Activated CD4-positive, alpha-beta T cell treated with anti-CD3 and anti-CD28 coated beads for 36 hours (primary cell): ENCODE measurements at places on chromosomes 2 and 18.
A peak's percentile ranks its signal among the peaks of the same experiment; 100 is the strongest.

DNA sequence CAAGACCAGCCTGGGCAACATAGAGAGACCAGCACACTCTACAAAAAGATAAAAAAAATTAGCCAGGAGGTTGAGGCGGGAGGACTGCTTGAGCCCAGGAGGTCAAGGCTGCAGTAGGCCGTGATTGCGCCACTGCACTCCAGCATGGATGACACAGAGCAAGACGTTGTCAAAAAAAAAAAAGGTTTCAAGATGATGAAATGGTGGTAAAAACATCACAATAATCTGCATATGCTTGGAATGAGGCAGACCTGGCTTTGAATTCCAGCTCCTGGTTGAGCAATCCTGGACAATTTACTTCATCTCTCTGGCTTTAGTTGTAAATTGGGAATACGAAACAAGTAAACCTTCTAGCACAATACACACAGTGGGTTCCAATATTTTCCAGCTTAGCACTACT lies 24.1 kb downstream of the USP40 start:
- no peaks in the 10 kb centered on the region for H3K27me3 ChIP-seq
- no peaks in the 10 kb centered on the region for H3K4me1 ChIP-seq
- H3K27ac ChIP-seq, result no peak overlapping the region
- H3K4me3 ChIP-seq, result no peak overlapping the region
- peaks cover 7% of the 10 kb centered on the region for H3K36me3 ChIP-seq

- H3K27ac ChIP-seq, result no peak overlapping the region
- no peak overlapping the region for H3K4me3 ChIP-seq
- H3K27me3 ChIP-seq, result no peaks in the 10 kb centered on the region
- H3K36me3 ChIP-seq, result no peaks in the 10 kb centered on the region
Observed at GRCh38 chr2:196108604-196109003, 40.0 kb upstream of the DNAH7 start.

DNA sequence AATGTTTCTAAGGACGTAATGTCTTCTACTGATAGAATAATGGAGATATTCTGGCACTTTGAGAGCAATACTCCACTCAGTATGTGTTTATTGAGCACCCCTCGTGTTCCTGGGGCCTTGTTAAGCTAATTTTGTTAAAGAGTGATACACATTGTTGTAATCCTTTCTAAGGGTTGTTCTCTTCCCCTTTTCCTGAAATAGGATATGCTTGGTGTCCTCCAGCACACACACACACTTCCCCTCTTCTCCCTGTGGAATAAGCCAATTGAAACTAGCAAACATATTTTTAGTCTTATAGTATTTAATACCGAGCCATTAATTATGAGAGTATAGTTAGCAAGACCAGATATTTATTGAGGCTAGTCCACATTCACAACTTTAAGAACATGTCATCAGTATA lies 114.1 kb downstream of the CRIM1 start:
- H3K4me3 ChIP-seq, result no peak overlapping the region
- no peak for DNase-seq
- no peak overlapping the region for H3K27ac ChIP-seq
- no peaks in the 10 kb centered on the region for H3K4me1 ChIP-seq
- H3K36me3 ChIP-seq, result peaks cover under 1% of the 10 kb centered on the region
- no peaks in the 10 kb centered on the region for H3K27me3 ChIP-seq

GRCh38 chr18:33802955-33803354 lies 224.9 kb downstream of the ASXL3 start:
- DNase-seq, result no peak
- H3K27me3 ChIP-seq, result no peaks in the 10 kb centered on the region
- H3K27ac ChIP-seq, result no peak overlapping the region

DNA sequence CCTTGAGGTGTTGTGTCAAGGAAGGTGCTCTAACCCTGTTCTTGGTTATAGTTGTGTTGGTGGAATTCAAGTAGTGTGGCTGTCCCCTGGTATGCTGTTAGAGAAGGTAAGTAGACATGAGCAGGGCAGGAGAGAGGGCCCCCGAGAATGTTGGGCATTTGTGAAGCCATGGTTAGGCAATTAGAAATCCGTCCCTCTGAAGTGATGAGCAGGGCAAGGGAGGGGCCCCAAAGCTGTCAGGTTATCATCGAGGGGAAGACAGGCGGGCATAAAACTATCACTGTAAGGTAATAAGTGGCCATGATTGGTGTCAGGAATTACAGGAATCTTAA lies 5.2 kb downstream of the XRCC5 start:
- H3K27me3 ChIP-seq, result no peaks in the 10 kb centered on the region
- H3K4me3 ChIP-seq, result peak overlapping the region; percentile 79
- peaks cover 90% of the 10 kb centered on the region for H3K36me3 ChIP-seq
- no peak for DNase-seq
- H3K4me1 ChIP-seq, result peaks cover 89% of the 10 kb centered on the region

DNA sequence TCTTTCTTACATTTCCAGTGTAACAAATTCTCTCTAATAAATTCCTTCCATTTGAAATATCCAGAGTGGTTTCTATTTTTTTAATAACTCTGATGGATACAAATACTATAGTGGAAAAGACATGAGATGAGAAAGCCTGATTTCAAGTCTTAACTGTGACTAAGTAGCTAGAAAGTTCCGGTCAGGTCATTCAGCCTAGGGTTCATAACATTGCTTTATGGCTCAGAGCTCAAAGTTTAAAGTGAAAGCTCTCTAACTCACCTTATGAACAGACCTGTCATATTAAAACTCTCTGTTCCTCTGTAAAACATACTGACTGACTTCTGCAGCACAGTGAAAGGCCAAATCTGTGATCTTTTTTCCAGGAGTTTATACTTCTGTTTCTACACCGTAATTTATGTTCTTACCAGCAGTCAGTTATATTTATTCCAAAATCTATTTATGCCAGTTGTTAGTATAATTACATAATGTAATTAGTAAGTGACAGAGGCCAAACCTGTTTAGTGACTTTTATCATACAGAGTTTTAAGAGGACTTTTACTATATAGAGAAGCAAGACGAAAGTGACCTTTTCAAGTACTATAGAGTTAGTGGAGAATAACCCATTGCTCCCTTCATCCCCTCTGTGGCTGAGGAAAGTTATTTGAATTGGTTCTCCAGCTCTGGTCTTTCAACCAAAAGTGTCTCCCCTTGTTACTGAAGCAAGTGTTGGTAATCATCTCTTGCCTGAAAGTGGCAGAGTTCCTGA lies 118.8 kb upstream of the PDE1A start:
- H3K4me3 ChIP-seq, result no peak overlapping the region
- H3K27ac ChIP-seq, result no peak overlapping the region

GRCh38 chr2:216700088-216700567 lies 4.8 kb upstream of the IGFBP5 start:
- peaks cover 29% of the 10 kb centered on the region for H3K27me3 ChIP-seq
- H3K4me1 ChIP-seq, result no peaks in the 10 kb centered on the region
- H3K27ac ChIP-seq, result no peak overlapping the region
- DNase-seq, result no peak
- H3K36me3 ChIP-seq, result no peaks in the 10 kb centered on the region

- H3K4me1 ChIP-seq, result peaks cover 41% of the 10 kb centered on the region
- no peak overlapping the region for H3K4me3 ChIP-seq
- peak; percentile 73 for DNase-seq
- H3K36me3 ChIP-seq, result peaks cover 23% of the 10 kb centered on the region
- H3K27me3 ChIP-seq, result no peaks in the 10 kb centered on the region
Observed at GRCh38 chr2:239339726-239340601, 60.9 kb downstream of the HDAC4 start.

GRCh38 chr2:101387151-101387834 lies at the start of gene CREG2:
Gene CREG2 (minus strand): TSS chr2:101387503. CDS start chr2:101387457, 46 bp downstream.
- peaks cover 6% of the 10 kb centered on the region for H3K4me1 ChIP-seq
- no peaks in the 10 kb centered on the region for H3K36me3 ChIP-seq
- H3K27ac ChIP-seq, result no peak within 1 kb of the TSS
- peak; percentile 81 for DNase-seq

- no peak for DNase-seq
- H3K36me3 ChIP-seq, result peaks cover 8% of the 10 kb centered on the region
- no peaks in the 10 kb centered on the region for H3K27me3 ChIP-seq
- H3K4me3 ChIP-seq, result no peak overlapping the region
- H3K27ac ChIP-seq, result no peak overlapping the region
- peaks cover 9% of the 10 kb centered on the region for H3K4me1 ChIP-seq
Observed at GRCh38 chr2:28311660-28312249, 80.9 kb upstream of the FOSL2 start.

DNA sequence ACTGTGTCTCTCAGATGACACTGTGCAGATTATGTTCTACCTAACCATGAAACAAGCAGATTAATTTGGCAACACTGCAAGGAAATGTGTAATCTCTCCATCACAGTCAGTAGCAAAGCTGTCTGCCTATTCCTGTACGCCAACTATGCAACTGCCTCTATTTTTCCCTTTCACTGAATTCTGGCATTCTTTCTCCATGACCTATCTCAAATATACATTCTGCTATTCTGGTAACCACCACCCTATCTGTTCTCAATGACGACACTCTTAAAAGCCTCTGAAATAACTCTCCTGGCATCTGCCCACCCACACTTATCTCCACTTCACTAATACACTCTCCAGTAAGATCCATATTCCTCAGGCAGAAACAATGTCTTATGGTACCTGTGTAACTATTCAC lies 78.7 kb downstream of the ABCA12 start:
- no peak overlapping the region for H3K27ac ChIP-seq
- H3K36me3 ChIP-seq, result no peaks in the 10 kb centered on the region
- DNase-seq, result no peak
- H3K4me1 ChIP-seq, result no peaks in the 10 kb centered on the region
- no peak overlapping the region for H3K4me3 ChIP-seq

DNA sequence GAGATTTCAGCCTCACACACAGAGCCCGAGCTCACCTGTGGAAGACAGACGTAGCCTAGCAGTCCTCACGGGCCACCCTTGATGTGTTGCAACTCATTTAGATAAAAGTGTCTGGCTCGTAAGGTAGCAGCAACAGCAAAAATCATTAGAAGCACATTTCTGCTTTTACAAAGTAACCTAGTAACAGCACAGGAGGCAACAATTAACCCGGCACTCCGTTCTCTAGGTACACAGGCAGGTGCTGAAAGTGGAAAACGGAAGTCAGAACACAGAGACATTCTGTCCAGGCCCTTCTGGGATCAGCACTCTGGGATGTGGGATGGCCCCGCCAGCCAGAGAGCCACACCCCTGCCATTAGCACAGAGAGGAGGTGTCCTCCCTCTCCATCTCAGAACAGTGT lies 99.3 kb downstream of the KLHL29 start:
- no peaks in the 10 kb centered on the region for H3K36me3 ChIP-seq
- no peaks in the 10 kb centered on the region for H3K27me3 ChIP-seq
- DNase-seq, result no peak
- no peak overlapping the region for H3K27ac ChIP-seq
- peaks cover 10% of the 10 kb centered on the region for H3K4me1 ChIP-seq

DNA sequence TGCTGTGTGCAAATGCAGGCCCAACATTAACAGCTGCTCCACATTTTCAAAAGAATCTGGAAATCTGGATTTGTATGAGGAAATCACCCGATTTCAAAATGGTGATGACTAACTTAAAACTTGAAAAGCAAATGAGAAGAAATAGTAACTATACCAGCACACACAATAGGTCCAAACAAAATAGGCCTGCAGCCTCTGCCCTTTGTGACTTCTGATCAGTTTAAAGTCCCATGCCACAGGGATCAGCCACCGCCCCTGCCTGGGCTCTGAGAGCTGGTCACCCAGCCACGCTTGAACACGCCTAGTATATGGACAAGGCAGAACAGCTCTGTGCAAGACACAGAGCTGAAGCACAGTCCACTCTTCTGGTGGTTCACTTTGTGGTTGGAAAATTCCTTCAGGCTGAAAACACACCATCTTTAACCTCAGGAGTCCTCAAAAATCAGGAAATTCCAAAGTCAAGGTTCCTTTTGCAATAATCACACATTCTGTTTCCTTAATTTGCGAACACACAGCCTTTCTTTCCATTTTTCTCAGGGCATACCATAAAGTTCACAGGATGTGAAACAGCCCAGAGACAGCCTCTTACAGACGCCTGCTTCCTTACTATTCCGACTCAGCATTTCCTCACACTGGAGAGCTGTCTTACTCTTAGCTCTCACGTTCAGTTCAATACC lies 150.1 kb upstream of the RIOK3 start:
- H3K36me3 ChIP-seq, result peaks cover under 1% of the 10 kb centered on the region
- no peak overlapping the region for H3K4me3 ChIP-seq
- no peak for DNase-seq
- peaks cover 5% of the 10 kb centered on the region for H3K4me1 ChIP-seq
- no peaks in the 10 kb centered on the region for H3K27me3 ChIP-seq

- no peaks in the 10 kb centered on the region for H3K4me1 ChIP-seq
- no peaks in the 10 kb centered on the region for H3K36me3 ChIP-seq
- H3K27ac ChIP-seq, result no peak overlapping the region
- DNase-seq, result no peak
- H3K4me3 ChIP-seq, result no peak overlapping the region
- H3K27me3 ChIP-seq, result peaks cover 4% of the 10 kb centered on the region
Observed at GRCh38 chr2:69141061-69141460, 128.1 kb downstream of the ANTXR1 start.

DNA sequence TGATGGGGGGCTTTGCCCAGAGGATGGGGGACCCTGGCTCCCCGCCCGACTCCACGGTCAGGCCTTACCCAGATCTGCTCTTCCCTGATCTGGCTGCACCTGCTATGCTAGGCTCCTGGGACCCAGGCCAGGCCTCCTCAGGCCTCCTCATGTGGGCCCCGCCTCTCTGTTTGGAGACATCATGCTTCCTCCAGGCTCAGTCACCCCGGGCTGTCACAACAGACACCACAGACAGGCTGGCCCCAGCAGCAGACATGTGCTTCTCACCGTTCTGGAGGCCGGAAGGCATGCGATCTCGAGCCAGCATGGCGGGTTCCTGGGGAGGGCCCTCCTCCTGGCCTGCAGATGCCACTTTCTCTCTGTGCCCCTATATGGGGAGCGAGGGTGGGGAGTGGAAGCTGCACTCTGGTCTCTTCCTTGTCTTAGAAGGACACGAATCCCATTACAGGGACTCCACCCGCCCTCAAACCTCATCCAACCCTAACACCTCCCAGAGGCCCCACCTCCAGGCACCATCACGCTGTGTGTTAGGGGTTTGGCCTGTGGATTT lies 10.8 kb upstream of the NEU4 start:
- H3K27ac ChIP-seq, result no peak overlapping the region
- no peak overlapping the region for H3K4me3 ChIP-seq
- H3K27me3 ChIP-seq, result no peaks in the 10 kb centered on the region
- no peaks in the 10 kb centered on the region for H3K36me3 ChIP-seq
- DNase-seq, result peak; percentile 9

- no peak overlapping the region for H3K4me3 ChIP-seq
- H3K36me3 ChIP-seq, result no peaks in the 10 kb centered on the region
- no peak for DNase-seq
- H3K27ac ChIP-seq, result no peak overlapping the region
Observed at GRCh38 chr2:31108561-31109286, 29.5 kb downstream of the GALNT14 start.
